Activated naive CD8-positive, alpha-beta T cell treated with anti-CD3 and anti-CD28 coated beads for 36 hours (primary cell): ENCODE measurements at places on chromosomes 11 and 22.

DNA sequence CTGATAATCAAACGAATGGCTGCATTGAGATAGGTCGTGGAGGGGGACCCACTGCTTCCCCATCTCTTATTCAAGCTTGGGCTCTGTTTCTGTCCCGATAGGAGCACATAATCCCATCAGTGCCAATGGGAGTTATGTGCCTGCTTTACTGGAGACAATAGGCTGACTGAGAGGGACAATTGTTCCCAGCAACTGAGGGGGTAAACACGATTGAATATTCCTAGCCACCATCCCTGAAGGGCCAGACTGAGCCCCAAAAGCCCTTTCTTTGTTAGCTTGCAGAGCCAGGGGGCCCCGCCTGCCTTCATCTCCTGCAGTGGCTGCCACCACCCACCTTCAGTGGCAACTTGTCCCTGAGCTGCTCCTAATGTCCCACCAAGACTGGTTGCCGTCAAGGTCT lies 172.8 kb upstream of the NAV2 start:
- no peak overlapping the region for H3K27ac ChIP-seq
- peaks cover 9% of the 10 kb centered on the region for H3K27me3 ChIP-seq
- H3K4me1 ChIP-seq = no peaks in the 10 kb centered on the region
- no peak for DNase-seq
- no peaks in the 10 kb centered on the region for H3K36me3 ChIP-seq

GRCh38 chr11:102064316-102064715 lies 17.1 kb downstream of the CFAP300 start:
- H3K27ac ChIP-seq = no peak overlapping the region
- H3K4me3 ChIP-seq = no peak overlapping the region
- DNase-seq = no peak

DNA sequence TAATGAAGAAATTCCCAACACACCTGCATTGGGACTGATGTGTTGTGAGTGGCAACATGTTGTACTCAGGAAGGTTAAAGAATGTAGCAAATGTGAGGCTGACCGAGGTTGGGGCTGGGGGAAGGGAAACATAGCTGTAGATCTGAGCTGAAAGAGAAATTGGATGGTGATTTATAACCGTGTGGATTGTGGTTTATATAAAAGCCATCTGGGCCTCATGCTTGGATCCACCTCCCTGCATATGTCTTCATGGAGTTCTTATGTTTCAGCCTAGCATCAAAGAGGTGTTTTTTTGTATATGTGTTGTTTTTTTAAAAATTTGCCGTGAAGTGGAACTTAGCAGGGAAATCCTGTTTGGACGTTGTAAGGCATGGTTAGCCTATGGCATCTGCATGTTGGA lies 141.3 kb downstream of the NAV2 start:
- no peak for DNase-seq
- H3K4me1 ChIP-seq = no peaks in the 10 kb centered on the region
- H3K36me3 ChIP-seq = no peaks in the 10 kb centered on the region

DNA sequence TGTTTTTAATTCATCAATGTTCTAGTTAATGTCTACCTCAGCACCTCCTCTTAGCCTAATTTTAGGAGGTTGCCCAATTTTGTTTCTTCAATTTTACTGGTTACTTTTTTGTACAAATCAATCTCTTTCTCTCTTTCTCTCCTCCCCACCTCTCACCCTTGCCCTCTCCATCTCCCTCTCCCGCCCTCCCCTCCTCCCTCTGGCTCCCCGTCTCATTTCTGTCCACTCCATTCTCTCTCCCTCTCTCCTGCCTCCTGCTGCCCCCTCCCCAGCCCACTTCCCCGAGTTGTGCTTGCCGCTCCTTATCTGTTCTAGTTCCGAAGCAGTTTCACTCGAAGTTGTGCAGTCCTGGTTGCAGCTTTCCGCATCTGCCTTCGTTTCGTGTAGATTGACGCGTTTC lies 40.9 kb upstream of the NNMT start:
- H3K27ac ChIP-seq = no peak overlapping the region
- no peaks in the 10 kb centered on the region for H3K27me3 ChIP-seq
- no peak for DNase-seq

DNA sequence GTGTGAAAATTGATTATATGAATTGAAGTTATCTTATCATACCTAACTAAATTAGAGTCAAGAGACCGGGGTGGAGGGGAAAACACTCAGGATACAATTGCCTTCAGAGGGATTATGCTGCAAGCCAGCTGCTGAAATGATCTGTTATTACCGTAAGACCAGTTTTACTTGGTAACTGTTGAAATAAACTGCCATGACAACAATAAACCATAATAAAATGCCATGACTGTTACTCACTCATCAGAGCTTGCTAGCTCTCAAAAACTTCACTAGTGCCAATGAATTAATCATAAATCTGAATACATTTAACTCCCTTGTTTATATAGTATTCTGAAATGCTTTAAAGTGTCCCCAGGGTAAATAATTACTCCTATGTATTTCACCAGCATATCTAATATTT lies 68.2 kb downstream of the CASP12 start:
- no peaks in the 10 kb centered on the region for H3K36me3 ChIP-seq
- no peaks in the 10 kb centered on the region for H3K27me3 ChIP-seq
- H3K4me3 ChIP-seq = no peak overlapping the region
- H3K27ac ChIP-seq = no peak overlapping the region
- DNase-seq = no peak
- peaks cover 5% of the 10 kb centered on the region for H3K4me1 ChIP-seq

DNA sequence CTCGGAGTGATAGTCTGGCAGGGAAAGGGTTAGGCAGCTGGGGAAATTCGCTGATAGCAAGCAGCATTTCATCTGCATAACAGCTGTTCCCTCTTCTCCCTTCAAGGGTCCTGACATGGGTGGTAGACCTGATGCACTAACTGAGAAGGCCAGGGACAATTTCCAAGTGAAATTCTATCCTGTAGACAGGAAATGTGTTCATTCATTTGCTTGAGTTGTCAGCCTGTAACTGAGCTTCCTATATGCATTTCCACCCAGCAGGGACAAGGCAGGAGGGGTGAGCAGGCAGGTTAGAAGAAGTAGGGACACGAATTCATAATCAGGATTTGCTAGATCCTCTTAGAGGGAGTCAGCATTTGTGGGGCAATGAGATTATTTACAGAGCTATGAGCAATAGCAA lies 154.3 kb upstream of the NCAM1 start:
- H3K27me3 ChIP-seq = no peaks in the 10 kb centered on the region
- no peak overlapping the region for H3K27ac ChIP-seq
- no peak for DNase-seq
- no peaks in the 10 kb centered on the region for H3K4me1 ChIP-seq

DNA sequence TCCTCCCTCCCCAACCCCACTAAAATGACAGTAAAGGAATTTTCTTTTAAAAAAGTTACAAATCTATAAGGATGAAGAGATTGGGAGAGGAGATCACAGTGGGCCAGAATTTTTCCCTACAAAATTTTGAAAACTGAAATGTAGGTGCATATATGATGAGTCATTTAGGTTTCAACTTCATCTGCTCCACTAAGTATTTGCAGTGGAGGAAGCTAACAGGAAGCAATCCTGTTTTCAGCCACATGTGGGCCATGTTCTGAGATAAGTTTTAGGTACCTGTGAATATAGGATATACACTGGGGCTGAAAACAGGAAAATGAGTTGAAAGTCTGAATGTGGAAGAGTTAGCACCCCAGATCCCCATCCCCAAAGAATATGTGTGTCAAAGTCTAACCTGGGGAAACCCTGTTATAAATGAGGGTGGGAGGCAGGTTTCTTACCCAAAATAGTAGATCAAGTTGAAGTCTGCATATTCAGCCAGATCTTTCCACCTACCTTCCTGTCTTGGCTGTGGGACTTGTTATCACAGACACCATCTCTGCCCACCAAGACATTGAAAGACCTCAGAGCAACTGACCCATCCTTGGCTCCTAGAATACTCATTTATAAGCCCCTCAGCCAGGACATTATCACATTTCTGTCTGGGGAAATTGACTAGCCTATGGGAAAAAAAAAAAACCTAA lies 87.3 kb downstream of the PACS1 start:
- no peaks in the 10 kb centered on the region for H3K27me3 ChIP-seq
- H3K4me3 ChIP-seq = no peak overlapping the region
- no peak for DNase-seq
- H3K27ac ChIP-seq = peak overlapping the region; percentile 71

DNA sequence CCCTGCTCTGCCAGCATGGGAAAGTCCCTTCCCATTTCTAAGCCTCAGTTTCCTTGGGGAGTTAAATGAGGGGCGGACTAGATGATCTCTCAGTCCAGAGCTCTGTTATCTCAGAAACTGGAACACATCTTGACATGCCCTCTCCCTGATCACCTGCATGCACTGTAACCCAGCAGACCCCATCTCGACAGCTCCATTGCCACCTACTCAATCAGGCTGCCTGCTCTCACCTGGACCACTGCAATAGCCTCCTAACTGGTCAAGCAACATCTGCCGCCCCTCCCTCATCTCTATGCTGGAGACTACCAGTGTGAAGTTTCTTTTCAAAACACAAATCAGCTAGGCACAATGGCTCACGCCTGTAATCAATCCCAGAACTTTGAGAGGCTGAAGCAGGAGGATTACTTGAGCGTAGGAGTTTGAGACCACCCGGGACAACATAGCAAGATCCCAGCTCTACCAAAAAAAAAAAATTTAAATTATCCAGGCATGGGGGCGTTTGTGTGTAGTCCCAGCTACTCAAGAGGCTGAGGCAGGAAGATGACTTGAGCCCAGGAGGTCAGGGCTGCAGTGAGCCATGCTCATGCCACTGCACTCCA lies 22.2 kb downstream of the LRRC55 start:
- H3K27ac ChIP-seq = no peak overlapping the region
- no peaks in the 10 kb centered on the region for H3K4me1 ChIP-seq
- H3K4me3 ChIP-seq = no peak overlapping the region
- no peaks in the 10 kb centered on the region for H3K36me3 ChIP-seq
- H3K27me3 ChIP-seq = peaks cover 15% of the 10 kb centered on the region
- DNase-seq = no peak

DNA sequence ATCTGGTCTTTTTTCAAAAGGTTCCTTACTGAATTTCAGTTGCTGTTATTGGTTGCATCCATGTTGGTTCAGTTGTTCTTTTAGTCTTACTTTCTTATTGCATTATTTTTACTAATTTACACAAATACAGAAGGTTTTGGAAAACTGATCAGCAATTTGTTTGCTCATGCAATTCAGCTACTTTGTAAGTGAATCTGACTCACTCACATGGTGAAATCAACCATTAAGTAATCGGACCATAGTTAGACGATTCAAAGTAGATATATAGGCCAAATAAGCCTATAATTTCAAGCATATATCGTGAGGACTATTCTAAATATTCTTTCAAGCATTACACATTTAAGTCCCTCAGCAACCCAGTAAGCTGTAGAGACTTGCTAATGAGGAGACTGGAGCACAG lies 41.7 kb downstream of the CCDC83 start:
- H3K4me1 ChIP-seq = no peaks in the 10 kb centered on the region
- H3K27me3 ChIP-seq = no peaks in the 10 kb centered on the region
- no peak overlapping the region for H3K4me3 ChIP-seq
- H3K36me3 ChIP-seq = no peaks in the 10 kb centered on the region

GRCh38 chr11:15937601-15938120 lies 418.7 kb downstream of the SOX6 start:
- no peaks in the 10 kb centered on the region for H3K4me1 ChIP-seq
- H3K27ac ChIP-seq = no peak overlapping the region
- no peaks in the 10 kb centered on the region for H3K36me3 ChIP-seq
- no peak for DNase-seq

- no peak overlapping the region for H3K27ac ChIP-seq
- H3K4me1 ChIP-seq = no peaks in the 10 kb centered on the region
- DNase-seq = no peak
- H3K4me3 ChIP-seq = no peak overlapping the region
- peaks cover 9% of the 10 kb centered on the region for H3K27me3 ChIP-seq
- H3K36me3 ChIP-seq = no peaks in the 10 kb centered on the region
These were observed 58.5 kb downstream of the NXPE2 start for GRCh38 chr11:114736806-114737205.

GRCh38 chr11:126392633-126393013 lies 37.1 kb downstream of the ST3GAL4 start:
- H3K4me3 ChIP-seq = no peak overlapping the region
- no peaks in the 10 kb centered on the region for H3K36me3 ChIP-seq
- no peak overlapping the region for H3K27ac ChIP-seq
- H3K4me1 ChIP-seq = peaks cover 4% of the 10 kb centered on the region

DNA sequence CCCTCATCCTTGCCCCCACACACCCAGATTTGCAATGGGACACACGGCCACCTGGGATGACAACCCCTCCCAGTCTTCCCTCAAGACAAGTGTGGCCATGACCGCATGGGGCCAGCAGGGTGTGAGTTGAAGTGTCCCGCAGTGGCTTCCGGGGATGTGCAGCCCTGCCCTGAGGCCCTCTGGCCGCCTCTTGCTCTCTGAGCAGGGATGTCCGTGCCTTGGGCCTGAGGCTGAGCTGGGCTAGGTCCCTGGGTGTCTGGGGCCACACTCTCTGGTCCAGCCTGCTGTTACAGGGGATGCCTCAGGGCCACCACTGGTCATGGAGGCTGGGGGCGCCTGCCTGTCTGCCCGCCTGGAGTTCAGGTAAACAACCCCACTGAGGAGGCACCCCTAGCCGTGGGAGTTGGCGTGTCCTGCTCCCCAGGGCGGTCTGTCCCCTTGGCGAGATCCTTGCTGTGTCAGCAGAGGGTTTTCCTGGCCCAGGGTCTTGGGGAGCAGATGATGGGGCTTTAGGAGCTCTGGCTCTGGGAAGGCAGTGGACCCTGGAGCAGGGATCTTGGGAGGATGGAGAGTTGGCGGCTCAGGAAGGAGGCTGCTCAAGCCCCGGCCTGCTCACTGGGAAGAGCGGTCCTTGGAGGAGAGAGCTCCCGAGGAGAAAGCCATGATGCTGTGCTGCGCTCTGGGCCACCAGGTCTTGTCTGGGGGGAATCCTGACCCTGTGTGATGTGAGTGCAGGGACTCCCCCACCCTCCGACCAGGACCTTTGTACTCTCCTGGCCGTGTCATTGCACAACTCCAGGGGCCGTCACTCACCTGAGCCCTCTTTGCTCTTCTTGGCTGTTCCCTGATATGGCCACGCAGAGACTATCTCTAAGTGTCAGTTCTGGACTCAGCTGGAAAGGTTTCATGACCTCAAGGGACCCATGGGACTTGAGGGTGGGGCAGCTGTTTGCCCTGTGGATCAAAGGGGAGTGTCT lies 67.9 kb downstream of the KCNQ1 start:
- peaks cover 2% of the 10 kb centered on the region for H3K4me1 ChIP-seq
- H3K27ac ChIP-seq = no peak overlapping the region
- H3K4me3 ChIP-seq = no peak overlapping the region
- H3K36me3 ChIP-seq = no peaks in the 10 kb centered on the region
- DNase-seq = no peak
